ENCODE measurements at places on chromosomes 12 and 14.

- H3K27ac ChIP-seq = no peak overlapping the region
- no peak overlapping the region for H3K4me3 ChIP-seq
- H3K36me3 ChIP-seq = peaks cover 2% of the 10 kb centered on the region
- DNase-seq = no peak
These were observed 80.9 kb downstream of the WSCD2 start for GRCh38 chr12:108210001-108210400.

DNA sequence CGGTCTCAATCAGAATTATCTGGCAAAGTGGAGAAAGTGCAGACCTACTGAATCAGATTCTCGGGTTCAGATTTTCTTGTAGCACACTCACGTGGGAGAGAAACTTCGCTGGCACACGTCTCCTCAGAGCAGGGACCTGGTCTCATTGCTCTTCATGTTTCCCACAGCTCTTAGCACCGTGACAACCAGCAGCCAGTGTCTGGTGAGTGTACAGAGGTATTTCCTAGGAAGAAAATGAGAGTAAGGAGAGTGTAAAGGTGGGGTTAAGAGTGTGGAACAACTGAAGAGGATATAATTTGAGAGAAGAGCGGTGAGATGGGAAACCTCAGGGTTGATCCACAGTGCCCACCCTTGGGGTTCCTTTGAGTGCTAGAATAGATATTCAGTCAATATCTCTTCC lies 89.2 kb downstream of the ARF6 start:
- H3K4me1 ChIP-seq = peaks cover 63% of the 10 kb centered on the region
- peak overlapping the region; percentile 90 for H3K4me3 ChIP-seq
- H3K27me3 ChIP-seq = no peaks in the 10 kb centered on the region
- no peaks in the 10 kb centered on the region for H3K36me3 ChIP-seq
- DNase-seq = no peak
- H3K27ac ChIP-seq = peak overlapping the region; percentile 98

- DNase-seq = no peak
- H3K4me3 ChIP-seq = no peak overlapping the region
- no peaks in the 10 kb centered on the region for H3K4me1 ChIP-seq
- H3K27me3 ChIP-seq = no peaks in the 10 kb centered on the region
- H3K27ac ChIP-seq = no peak overlapping the region
These were observed 264.2 kb downstream of the ADAMTS20 start for GRCh38 chr12:43287706-43288383.

- no peak for DNase-seq
- H3K4me3 ChIP-seq = no peak overlapping the region
- no peaks in the 10 kb centered on the region for H3K36me3 ChIP-seq
- no peak overlapping the region for H3K27ac ChIP-seq
- peaks cover 12% of the 10 kb centered on the region for H3K27me3 ChIP-seq
These were observed 183.5 kb downstream of the TTC8 start for GRCh38 chr14:89007906-89008305.

DNA sequence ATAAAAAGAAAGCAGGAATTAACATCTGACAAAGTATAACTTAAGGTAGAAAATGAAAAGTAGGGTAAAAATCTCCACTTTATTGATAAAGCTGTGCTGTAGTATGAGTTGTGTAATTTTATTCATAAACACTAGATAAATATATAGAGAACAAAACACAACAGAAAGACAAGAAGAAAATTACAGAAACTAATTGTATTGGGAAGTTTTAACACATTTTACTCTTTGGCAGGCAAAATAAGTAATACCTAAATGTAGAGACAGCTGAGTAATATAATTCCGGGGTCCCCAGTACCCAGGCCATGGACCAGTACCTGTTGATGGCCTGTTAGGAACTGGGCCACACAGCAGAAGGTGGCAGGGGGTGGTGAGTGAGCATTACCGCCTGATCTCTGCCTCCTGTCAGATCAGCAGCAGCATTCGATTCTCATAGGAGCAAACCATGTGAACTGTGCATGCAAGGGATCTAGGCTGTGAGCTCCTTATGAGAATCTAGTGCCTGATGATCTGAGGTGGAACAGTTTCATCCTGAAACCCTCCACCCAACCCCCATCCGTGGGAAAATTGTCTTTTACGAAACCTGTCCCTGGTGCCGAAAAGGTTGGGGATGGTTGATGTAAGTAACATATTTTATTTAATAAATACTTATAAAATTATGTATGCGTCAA lies 84.4 kb upstream of the ETV6 start:
- H3K4me1 ChIP-seq = no peaks in the 10 kb centered on the region
- no peak overlapping the region for H3K4me3 ChIP-seq
- H3K36me3 ChIP-seq = no peaks in the 10 kb centered on the region
- H3K27ac ChIP-seq = no peak overlapping the region
- H3K27me3 ChIP-seq = no peaks in the 10 kb centered on the region

GRCh38 chr14:24368562-24369252 lies 723 bp downstream of the NFATC4 start:
- peaks cover 27% of the 10 kb centered on the region for H3K4me1 ChIP-seq
- H3K27ac ChIP-seq = no peak overlapping the region
- H3K36me3 ChIP-seq = no peaks in the 10 kb centered on the region
- H3K27me3 ChIP-seq = peaks cover 41% of the 10 kb centered on the region
- DNase-seq = no peak
- H3K4me3 ChIP-seq = peak overlapping the region; percentile 83

DNA sequence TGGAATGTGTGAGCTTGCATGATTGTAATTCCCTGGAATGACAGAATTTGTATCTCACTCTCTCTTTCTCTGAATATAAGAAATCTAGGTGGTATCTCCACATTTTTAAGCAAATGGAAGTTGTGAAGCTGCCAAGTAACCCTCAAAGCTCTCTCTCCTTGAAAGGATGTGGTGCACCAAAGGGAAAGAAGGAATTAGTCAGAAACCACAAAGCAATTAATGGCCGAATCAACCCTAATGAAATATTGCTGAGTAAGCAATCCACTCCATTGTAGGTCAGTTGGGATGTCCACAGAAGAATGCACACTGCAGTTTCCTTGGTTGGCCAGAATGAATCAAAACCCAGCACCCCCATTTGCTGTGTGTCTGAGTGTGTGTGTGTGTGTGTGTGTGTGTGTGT lies 153.5 kb downstream of the KCNA5 start:
- no peaks in the 10 kb centered on the region for H3K4me1 ChIP-seq
- DNase-seq = no peak
- peaks cover 2% of the 10 kb centered on the region for H3K36me3 ChIP-seq

DNA sequence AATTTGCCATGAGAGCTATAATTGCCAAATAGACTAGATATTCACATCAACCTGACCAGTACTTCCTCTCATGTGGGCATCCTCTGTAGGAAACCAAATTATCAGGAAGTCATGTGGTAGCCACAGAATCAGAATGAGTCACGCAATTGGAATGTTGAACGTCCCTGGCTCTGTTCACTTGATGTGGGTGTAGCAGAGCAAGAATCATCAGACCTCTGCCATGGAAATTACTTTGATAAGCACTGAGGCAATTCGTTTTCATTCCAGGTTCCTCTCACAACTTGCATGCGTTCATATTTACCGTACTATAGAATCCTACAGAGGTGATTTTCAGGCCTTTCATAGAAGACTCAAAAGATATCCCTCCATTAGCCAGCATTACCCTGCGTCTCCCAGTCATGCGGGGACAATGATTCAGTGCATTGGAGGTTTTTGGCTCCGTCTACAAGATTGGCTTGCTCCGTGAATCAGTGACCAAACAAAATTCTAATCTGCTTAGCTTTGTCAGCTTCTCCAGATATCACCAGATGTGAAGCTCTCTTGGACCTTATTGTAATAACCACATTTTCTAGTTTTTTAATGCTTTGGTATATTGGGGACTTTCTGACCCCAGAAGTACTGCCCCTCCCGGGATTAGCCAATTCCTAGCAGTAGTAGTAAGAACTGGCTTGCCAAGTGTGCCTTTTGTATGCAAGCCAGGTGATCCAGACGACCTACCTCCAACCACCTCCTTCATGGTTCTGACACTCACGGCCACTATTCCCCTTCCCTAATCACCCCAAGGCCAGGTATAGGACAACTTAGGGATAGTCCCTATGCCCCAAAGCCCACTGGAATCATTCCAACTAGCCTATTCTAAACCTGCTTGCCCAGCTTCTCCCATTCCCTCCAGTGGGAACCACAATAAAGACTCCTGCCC lies 133.4 kb downstream of the KICS2 start:
- no peaks in the 10 kb centered on the region for H3K36me3 ChIP-seq
- no peak overlapping the region for H3K27ac ChIP-seq
- no peak for DNase-seq
- H3K4me1 ChIP-seq = peaks cover 3% of the 10 kb centered on the region
- H3K4me3 ChIP-seq = no peak overlapping the region
- H3K27me3 ChIP-seq = peaks cover 23% of the 10 kb centered on the region

DNA sequence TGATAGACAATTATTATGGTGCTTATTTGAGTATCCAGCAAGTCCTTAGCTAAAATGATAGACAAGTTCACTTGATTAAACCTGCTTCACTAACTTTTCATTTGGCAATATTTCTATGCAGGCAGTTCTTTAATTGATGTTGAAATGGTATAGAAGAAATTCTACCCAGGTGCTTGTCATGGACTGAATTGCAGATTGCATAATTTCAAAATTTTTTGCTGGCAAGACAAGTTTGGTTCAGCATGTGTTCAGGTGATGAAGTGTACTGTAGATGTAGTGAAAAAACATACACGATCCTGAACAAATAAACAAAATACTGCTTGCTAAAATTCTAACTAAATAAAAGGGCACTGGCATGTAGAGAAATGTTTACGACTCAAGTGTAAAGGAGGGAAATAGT lies 189.0 kb downstream of the FOXA1 start:
- no peaks in the 10 kb centered on the region for H3K4me1 ChIP-seq
- H3K36me3 ChIP-seq = no peaks in the 10 kb centered on the region
- no peak overlapping the region for H3K4me3 ChIP-seq
- no peaks in the 10 kb centered on the region for H3K27me3 ChIP-seq
- H3K27ac ChIP-seq = no peak overlapping the region

GRCh38 chr12:120844768-120845449 lies 59.2 kb downstream of the SPPL3 start:
- no peak for DNase-seq
- no peak overlapping the region for H3K4me3 ChIP-seq
- H3K36me3 ChIP-seq = no peaks in the 10 kb centered on the region
- H3K27ac ChIP-seq = no peak overlapping the region
- no peaks in the 10 kb centered on the region for H3K27me3 ChIP-seq
- peaks cover 43% of the 10 kb centered on the region for H3K4me1 ChIP-seq
